ENCODE measurements at places on chromosomes 2 and 18.
A peak's percentile ranks its signal among the peaks of the same experiment; 100 is the strongest.

- DNase-seq = no peak
Observed at GRCh38 chr2:23346029-23346428, 39.0 kb upstream of the KLHL29 start.

DNA sequence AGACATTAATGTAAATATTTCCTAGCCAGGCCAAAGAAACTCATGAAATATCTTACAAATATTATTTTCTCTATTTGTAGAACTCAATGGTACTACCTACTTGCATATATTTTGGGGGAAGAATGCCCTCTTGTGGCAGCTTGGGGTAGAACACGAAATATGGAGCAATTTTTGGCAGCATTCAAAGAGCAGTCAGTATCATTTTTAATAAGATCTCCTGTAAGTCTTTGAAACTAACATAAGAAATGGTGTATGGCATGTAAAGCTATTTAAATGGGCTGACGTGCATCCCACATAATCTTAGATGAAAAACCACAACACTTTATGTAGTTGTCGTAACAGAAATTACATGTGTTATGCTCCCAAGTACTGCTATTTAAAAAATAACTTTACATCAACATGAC lies 62.3 kb upstream of the CCDC195 start:
- peak; percentile 40 for DNase-seq

DNA sequence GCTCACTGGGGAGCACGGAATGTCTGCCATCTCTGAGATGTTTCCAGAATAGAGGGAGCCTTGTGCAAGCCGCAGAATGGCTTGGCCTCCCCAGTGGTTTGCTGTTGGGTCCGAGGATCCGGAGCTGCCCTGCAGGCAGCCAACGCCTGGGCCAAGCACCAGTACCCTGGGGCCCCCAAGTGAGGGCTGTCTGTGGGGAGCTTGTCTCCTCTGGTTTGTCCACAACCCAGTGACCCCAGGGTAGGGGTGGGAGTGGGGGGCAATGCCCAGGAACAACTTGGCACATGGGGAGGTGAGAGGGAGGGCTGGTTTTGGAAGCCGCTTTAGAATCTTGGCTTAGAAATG lies 147.1 kb downstream of the CABLES1 start:
- DNase-seq = no peak

GRCh38 chr18:42163321-42163720 lies 208.3 kb downstream of the PIK3C3 start:
- no peak for DNase-seq

DNA sequence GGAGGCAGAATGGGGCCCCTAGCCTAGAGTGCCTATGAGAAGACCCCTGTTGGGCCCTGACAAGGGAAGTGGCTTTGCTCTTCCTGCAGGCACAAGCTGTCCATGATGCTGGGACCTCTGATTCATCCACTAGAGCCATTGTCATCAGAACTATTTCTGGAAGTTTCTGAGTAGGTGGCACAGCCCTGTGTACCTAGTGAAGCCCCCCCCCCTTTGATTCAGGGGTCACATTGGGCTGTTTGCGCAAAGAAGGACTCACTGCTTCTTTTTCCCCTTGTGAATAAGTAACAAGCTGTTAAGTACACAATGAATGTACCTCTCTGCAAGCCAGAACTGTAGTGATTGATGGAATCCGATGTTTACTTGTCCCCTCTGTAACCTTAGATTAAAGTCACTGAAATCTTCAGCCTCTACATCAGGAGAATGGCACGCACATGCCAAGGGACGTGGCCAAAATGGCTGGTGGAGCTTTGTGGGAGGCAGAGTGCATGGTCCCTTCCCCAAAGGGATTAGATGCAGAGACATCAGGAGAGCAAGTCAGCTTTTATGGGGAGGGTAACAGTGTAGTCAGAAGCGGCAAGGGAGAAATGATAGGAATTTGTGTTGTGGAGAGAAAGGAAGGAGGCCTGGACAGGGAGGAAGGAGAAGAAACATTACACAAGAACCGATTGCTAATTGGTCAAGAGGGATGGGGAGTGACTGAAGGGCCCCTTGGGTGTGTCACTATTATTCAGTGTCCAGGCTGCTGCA lies 267.6 kb upstream of the RAB12 start:
- DNase-seq = no peak

DNA sequence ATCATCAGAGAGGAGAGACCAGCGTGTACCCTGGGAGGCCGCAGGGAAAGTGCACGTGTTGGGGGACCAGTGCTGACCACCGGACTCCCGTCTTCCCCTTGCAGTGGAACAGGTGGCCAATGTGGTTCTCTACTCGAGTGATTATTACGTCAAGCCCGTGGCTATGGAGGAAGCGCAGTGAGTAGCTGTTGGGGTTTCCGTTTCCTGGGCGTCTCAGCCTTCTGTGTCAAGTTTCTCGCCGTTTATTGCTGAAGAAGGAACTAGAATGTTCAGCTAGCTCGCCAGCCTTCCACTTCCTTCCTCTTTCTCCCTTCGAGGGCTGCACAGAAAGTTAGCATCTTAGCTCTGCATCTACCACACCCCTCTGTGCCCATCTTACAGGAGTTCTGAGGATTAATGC lies 22.8 kb upstream of the DGKD start:
- no peak for DNase-seq
